ENCODE measurements at places on chromosomes 16 and 17.

GRCh38 chr16:57150682-57151330 lies 35.0 kb downstream of the PSME3IP1 start:
- no peak for DNase-seq

- no peak for DNase-seq
Observed at GRCh38 chr17:57523926-57524632, 221.0 kb downstream of the CCDC182 start.

DNA sequence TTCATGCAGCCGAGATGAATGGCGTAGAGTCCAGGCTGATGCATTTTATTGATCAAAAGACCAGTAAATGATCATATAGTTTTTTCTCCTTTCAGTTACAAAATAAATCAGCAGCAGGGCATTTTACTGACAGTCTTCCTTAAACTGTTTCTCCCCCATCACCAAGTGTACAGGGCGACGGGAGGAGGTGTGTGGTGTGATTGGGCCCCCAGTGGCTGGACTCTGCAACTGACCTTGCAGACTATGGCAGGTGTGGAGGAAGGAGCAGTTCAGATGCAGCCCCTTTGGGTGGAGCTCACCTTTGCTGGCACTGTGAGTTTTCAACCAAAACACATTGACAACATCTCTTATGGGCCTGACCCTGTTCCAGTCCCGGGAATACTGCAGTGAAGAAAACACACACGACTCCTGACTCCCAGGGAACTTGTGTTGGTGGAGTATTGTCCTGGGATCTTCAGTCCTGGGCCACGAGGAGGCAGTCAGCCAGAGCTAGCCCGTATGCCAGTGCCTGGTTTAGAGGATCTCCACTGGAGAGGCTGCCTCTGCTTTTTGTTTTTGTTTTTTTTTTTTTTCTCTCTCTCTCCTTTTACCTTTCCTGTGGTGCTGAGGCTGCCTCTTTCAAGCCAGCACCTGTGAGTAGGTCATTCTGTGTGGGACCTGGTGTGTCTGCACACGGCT lies 29.8 kb downstream of the KIAA0513 start:
- DNase-seq = no peak

- no peak for DNase-seq
Observed at GRCh38 chr16:29858149-29858849, 4.7 kb downstream of the CDIPT start.

DNA sequence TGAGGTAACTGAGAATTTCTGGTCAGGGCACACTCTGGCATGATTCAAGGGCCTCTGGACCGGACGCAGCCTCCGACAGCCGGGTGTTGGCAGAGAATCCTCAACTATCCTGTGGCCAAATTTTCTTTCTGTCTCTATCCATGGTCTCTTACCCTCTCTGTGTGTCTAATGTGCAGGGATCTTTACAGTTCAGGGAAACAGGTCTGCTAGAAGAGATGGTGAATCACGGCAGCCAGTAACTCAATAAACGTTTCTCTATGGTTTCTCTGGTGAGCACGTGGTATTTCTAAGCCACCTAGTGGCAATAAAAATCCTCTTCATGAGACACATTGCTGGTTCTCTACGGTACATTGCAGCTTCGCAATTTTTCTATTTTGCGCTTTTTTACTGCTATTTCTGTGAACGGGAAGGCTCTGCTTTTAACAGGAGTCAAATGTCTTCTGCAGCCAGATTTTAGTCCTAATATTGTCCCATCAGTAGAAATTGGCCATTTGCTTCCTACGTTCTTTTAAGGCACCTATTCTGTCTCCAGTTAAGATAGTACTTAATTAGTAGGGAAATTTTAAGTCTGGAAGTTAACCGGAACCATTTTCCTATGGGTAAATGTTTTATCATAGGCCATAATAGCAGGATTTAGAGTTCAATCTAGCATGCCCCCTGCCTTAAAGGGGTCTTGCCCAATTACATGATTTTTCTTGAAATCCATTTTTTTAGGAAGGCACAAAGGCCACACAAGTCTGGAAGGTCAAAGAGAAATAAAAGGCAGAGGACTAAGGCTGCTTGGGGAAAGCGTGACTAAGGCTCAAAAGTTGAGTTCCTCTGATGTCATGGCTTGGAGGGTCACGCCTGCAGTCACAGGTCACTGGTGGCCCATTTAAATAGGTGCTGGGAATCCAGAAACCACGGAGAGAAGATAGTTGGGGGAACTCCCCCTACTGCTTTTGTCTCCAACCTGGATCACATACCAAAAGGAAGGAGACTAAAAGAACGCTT lies 31.5 kb downstream of the QPRT start:
- DNase-seq = peak; percentile 30

GRCh38 chr17:69485901-69486643 lies 71.6 kb downstream of the MAP2K6 start:
- DNase-seq = no peak

DNA sequence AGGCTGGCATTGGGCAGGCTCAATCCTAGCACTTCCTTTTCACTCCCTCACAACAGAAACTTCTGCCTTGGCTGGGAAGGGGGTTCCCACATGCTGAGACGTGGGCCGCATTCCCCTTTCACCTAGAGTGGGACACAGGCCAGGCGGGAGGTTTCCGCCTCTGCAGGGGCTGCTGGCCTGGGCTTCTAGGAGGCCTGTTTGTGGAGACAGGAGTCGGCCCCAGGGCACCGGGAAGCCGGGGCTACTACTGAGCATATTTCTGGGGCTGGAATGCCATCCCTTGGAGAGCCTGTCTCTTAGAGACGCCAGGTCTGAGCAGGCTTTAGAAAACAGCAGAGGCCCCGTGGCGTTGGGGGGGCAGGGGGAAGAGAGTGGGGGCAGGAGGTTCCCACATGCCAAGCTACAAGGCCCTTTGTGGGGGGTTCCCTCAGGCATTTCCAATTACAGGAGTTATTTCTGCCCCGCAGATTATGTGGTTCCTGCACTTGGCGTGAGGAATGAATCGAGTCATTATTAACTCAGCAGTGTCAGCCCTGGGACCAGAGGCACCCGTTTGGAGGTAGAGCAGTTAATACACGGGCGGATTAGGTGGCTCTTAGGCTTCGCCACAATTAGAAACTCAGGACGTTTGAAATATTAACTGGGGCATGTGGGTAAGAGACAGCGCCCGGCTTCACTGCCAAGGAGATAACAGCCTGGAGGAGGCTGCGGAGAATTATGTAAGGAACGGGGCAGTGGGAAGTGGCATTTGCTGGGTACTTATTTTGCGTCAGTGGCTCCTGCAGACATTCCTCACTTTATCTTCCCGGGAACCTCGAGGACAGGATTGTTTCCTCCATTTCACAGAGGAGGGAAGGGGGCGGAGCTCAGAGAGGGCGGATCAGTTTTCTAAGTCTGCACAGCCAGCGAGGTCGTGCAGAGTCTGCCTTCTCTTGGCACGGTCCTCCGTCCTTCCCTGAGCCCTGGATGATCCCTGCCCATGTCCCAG lies 162.5 kb downstream of the MAF start:
- DNase-seq = peak; percentile 22

GRCh38 chr16:761625-762513 lies 1.3 kb downstream of the MSLN start:
- no peak for DNase-seq

GRCh38 chr17:18379246-18380146 lies 1.9 kb downstream of the EVPLL start:
- DNase-seq = no peak

GRCh38 chr17:36977568-36977967 lies 28.8 kb downstream of the AATF start:
- no peak for DNase-seq

DNA sequence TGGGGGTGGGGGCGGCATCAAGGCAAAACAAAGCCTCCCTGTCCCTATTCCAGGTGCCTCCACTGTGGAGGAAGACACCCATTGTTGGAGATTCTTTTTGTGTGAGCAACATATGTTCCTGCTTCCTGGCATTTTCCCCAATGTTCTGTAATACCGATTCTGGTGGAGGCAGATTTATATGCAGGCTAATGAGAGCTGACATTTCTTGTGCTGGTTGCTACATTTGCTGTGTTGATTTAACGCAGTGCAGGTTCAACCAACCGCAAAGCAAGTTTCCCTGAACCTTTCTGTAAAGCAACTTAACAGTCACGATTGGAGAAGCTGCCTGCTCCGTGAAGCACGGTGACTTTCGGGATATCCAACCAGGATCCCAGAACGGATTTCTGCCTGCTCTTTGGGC lies 260.5 kb downstream of the CBLN1 start:
- peak; percentile 87 for DNase-seq

DNA sequence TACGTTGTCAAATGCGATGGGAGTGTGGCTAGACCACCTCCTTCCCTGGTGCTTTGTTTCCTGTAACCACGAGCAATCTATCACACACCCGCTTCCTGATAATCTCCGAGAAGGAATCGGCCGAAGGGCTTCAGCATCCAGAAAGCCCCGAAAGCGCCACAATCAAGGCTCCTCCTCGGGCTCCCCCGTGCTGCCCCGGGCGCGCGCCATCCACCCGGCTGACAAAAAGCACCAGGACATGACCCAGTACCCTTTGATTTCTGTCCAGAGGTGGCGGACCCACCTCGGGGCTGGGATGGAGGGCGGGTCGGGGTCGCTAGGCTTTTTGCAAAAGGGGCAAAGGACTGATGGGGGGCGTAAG lies 743 bp upstream of the ARMC7 start:
- DNase-seq = no peak

DNA sequence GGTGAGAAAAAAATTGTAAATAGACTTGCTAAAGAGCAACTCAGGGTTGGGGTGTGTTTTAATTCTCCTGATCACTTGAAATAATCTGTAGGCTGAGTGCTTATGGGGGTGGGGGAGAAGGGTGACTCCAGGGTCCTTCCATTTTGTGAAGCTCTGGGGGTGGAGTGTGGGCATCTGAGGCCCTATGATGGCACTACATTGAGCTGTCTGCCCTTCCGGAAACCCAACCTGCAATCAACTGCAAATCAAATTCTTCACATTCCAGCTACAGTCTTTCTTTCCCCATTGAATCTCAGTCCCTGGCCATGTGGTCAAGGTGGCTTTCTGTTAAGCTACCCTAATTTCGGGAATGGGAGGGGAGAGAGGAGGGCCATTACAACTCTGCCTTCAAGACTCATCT lies 6.0 kb upstream of the CDC6 start:
- no peak for DNase-seq

- no peak for DNase-seq
Observed at GRCh38 chr17:81408049-81408448, 12.8 kb downstream of the BAHCC1 start.

GRCh38 chr17:62722625-62723024 lies 85.5 kb downstream of the MARCHF10 start:
- DNase-seq = no peak

Measured in cerebellar nuclear complex (tissue), 1 donor.